ENCODE measurements at places on chromosomes 4 and X. TPM values are rescaled to one million over a fixed set of nuclear protein-coding genes. Genes with fewer than 3 reads are reported as not detected.

DNA sequence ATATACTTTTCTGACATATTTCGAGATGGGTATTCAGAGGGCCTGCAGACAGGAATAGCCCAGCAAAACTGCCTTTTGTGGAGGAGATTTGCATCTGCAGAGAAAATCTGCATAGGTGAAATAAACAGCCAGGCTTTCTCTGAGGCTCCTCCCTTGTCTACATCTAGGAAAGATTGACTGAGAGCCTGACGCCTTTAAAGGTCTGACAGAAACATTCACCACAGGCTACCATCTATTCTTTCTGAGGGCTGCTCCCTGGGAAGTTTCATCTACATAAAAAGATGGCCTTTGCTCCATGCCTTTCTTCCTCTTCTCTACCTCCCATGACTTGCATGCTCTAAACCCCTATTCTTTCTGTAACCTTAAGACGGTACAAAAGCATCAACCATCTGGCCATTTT is 55.0 kb upstream of the AP1S2 start:
- ATAC-seq: peak; percentile 47

DNA sequence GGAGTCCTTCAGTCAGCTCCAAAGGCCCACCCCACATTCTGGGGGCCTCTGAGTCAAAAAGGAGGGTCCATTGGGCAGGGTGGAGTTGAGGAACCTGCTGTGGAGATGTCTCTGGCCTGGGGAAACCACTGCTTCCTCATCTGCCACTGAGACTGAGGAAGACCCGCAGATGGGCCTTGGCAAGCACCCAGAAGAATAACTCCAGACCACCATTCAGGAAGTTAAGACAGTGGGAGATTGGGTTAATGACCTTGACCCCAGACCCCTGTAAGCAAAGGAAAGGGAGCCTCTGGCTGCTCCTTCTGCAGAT is 8.1 kb upstream of the HSD17B10 start:
- ATAC-seq: no peak

DNA sequence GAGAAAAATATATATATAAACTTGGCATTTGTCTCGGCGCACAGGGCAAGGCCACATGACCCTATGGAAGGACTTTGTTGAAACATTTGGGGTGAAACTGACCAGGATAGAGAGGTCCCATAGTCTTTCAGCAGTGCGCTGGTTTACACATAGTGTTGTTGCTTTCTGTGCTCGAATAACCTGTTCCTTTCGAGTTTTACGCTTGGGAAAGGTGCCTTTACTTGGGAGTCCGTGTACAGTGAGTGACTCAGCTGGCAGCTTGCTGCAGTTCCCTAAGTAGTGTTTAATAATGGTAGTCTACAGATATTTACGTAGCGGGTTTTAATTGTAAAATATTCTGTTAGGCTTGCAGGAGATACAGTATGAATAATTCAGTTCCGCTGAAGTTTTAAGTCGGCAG is 578 bp downstream of the APOOL start:
- ATAC-seq: peak; percentile 21

- no peak for ATAC-seq
Observed at GRCh38 chr4:61041527-61041926, 158.6 kb upstream of the ADGRL3 start.

GRCh38 chrX:131650637-131651410 is 107.0 kb downstream of the OR13H1 start:
- ATAC-seq: no peak

DNA sequence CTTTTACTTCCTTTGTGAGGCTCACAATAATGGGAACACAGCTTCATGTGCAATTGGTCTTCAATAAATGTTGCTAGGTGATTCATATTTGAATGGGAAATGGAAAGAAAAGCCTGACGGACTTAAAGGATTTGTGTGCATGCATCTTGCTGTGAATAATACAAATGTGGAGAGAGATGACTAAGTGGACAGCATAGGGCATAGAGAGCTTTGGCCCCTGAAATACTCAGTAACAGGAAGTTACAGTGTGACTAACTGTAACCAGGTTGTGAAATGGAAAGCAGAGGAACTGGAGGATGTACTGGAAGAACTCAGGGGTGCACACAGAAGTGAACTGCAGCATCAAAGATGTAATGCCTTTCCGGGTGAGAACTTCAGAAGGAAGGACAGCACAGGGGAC is 206.7 kb downstream of the MGST2 start:
- peak; percentile 11 for ATAC-seq

DNA sequence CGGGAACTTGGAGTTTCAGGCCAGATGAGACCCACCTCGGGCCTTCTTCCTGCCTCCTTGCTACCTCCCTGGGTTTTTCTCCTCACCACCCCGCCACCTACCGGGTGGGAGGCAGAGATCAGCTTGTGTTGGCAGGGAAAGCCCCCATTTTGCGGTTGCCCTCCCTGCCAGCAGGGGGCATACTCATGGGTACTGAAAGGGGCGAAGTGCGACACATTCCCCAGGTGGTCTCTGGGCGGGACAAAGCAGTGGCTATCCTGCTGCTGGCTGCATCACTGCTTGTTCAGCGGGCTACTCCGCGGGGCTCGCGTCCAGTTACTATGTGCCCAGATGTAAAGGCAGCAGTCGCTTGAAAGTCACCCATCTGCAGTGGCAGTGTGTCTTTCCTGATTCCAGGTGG is 330.3 kb downstream of the PDHA2 start:
- no peak for ATAC-seq

GRCh38 chr4:168070903-168071302 is 21.4 kb upstream of the ANXA10 start:
- ATAC-seq: no peak

GRCh38 chr4:98604723-98605122 is 53.7 kb downstream of the TSPAN5 start:
- no peak for ATAC-seq

DNA sequence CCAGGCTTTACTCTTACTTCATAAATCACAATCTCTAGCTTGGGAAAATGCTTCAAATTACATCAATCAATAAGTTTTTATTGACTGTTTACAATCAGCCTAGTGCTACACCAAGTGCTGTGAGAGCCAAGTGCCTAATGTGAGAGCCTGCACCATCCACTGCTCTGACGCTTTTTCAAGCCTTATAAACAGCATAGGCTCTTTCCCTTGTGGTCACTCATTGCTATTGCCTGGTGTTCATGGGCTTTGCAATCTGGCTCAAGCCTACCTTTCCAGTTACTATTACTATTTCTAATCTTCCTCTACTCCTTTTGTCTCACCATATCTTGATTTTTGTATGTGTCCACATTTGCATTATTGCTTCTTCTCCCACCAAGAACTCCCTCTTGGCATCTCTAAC is 77.0 kb downstream of the REELD1 start:
- no peak for ATAC-seq

GRCh38 chr4:183919141-183919540 is 14.0 kb downstream of the STOX2 start:
- no peak for ATAC-seq

DNA sequence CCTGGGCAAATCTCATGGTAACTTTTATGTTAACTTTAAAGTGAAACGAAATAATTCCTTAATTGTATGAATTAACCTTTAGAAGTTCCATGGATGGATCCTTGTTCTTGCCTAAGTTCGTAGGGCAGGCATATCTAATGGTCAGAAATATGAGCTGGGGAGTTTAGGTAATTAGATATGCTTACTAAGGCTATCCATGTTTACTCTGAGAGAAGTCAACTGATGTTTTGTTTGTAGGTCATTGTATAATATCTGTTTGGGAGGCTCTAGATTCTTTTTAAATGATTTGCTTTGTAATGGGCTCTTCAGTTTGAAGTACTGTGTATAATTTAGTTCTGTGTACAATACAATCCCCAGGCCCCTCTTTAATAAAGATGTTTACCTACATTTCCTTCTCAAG is 117.0 kb downstream of the DCK start:
- ATAC-seq: no peak

GRCh38 chrX:129721870-129722269 is 16.9 kb upstream of the XPNPEP2 start:
- no peak for ATAC-seq

DNA sequence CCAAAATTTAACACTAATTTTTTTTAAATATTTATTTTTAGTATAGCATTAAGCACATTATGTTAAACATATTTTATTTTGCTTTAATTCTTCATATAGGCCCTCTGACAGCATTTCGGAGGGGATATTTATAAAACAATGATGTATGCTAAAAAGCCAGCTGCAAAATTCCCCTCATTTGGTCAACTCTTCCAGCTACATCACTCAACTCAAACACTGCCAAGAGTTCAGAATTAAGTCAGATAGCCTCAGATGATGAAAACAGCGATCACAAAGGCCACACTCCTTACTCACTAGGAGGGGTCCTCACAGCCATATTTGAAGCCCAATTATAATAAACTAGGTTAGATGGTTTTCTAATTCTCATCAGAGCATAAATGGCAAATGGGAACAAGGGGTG is 146.6 kb downstream of the ADAMTS3 start:
- no peak for ATAC-seq

DNA sequence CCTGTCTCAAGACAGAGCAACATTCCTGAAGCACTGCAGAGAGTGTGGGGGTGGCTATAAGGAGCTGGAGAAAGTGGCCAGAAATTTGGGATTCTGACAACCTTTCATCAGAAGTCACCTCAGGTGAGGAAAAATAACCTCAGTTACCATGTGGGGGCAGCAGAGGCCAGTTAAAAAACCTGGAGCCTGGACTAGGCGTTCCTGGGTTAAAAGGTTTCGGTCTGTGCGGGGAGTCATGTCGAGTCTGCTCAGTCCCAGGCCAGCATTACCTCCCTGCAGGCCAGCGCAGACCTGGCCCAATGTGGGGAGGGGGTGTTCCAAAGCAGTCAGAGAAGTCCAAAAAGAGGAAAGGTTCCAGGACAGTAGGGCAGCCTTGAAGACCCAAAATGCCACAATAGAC is 10.9 kb upstream of the NALF2 start:
- ATAC-seq: peak; percentile 24

GRCh38 chr4:152476796-152477195 is 59.1 kb downstream of the FBXW7 start:
- peak; percentile 40 for ATAC-seq

GRCh38 chr4:159240046-159240445 is 137.2 kb downstream of the RAPGEF2 start:
- ATAC-seq: no peak

GRCh38 chrX:44462850-44463249 is 79.8 kb downstream of the FUNDC1 start:
- no peak for ATAC-seq

- no peak for ATAC-seq
Observed at GRCh38 chr4:106893395-106893881, 142.7 kb downstream of the DKK2 start.

- peak; percentile 64 for ATAC-seq
Observed at GRCh38 chrX:99398545-99398944, 1011.5 kb downstream of the PCDH19 start.

DNA sequence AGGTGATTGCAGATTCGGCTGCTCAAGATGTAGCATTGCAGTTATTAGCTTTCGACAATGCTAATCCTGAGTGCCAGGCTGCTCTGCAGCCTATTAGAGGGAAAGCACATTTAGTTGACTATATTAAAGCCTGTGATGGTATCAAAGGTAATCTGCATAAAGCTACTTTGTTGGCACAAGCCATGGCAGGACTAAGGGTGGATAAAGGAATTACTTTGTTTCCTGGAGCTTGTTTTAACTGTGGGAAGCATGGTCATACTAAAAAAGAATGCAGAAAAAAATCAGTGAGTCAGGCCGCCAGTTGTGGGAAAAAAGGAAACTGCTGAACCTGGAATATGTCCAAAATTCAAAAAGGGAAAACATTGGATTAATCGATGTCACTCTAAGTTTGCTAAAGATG is 154.9 kb upstream of the TECRL start:
- no peak for ATAC-seq

DNA sequence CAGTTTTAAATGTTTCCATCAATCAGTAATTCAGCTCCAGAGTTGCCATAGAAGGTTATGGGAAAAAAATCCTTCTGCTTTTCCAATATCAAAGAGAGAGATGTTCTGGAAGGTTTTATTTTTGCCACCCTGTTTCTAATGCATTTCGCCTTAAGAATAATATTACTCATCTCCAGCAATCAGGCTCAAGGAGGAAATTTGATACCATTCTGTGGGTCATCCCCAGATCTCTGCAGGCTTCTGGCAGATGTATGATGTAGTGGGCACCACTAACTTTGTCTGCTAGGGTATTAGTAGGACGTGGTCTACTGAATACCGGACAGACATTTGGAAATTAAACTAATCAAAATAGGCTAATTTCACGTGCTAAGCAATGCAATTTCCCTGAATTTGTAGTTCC is 645.4 kb upstream of the TENM3 start:
- no peak for ATAC-seq

DNA sequence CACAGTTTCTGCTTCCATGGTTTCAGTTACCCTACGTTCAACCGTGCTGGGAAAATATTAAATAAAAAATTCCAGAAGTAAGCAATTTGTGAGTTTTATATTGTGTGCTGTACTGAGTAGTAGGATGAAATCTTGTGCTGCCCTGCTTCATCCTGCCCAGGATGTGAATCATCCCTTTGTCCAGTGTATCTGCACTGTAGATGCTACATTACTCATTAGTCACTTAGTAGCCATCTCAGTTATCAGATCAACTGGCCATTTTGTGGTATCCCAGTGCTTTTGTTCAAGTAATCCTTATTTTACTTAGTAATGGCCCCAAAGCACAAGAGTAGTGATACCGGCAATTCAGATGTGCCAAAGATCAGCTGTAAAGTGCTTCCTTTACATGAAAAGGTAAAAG is 97.9 kb downstream of the COX18 start:
- ATAC-seq: no peak

GRCh38 chr4:24988776-24989175 is 42.0 kb downstream of the LGI2 start:
- peak; percentile 96 for ATAC-seq

GRCh38 chr4:112085156-112086035 is 59.9 kb upstream of the FAM241A start:
- no peak for ATAC-seq

DNA sequence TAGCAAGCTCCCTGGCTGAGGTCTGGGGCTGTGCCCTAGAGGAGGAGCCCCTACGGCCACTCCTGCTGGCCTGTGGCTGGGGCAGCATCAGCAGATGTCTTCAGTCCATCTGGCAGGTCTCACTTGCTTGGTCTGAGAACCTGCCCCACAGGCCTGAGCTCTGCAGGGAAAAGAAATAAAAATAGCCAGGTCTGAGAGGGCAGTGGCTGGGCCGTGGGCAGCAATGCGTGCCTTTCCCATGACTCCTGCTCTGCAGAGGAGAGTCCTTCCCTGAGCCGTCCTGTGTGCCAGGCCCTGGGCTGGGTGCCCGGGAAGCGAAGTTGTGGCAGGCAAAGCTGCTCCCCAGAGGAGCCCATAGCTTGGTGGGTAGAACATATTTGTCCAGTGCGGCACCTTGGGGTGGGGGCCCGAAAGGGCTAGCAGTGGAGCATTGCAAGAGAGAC is 11.3 kb upstream of the KIAA0232 start:
- ATAC-seq: no peak

Gene IL13RA1
- 0.75 TPM for total RNA-seq

Gene S100P
- 1.3 TPM for total RNA-seq

Gene ABHD18
- total RNA-seq: 4.6 TPM

Gene SOWAHB
- not detected for total RNA-seq

Gene ZNF718
- 9.7 TPM for total RNA-seq

Gene FRG2
- 0.19 TPM for total RNA-seq

Gene HDAC6
- total RNA-seq: 88.1 TPM

Gene NLRP2B
- total RNA-seq: not detected

Gene MTMR8
- total RNA-seq: 2.7 TPM

Gene SHISA3
- total RNA-seq: 1.6 TPM

Gene SPANXB1
- total RNA-seq: not detected

Gene ELOVL6
- total RNA-seq: 58.7 TPM

Gene NEIL3
- 0.59 TPM for total RNA-seq

All from motor neuron (in vitro differentiated cells).